ENCODE measurements at places on chromosomes 3 and 15.

DNA sequence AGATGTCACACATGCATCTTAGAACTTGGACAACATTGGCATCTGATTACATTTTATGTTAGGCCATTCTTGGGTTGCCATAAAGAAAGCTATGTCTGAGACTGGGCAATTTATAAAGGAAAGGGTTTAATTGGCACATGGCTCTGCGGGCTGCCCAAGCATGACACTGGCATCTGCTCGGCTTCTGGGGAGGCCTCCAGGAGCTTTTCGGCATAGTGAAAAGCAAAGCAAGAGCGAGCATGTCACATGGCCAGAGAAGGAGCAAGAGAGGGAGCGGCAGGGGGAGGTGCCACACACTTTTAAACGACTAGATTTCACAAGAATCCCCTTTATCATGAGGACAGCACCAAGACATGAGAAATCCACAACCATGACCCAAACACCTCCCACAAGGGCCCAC is 11.3 kb downstream of the RYR3 start:
- DNase-seq = no peak

- no peak for DNase-seq
These were observed 105.1 kb downstream of the ZMAT3 start for GRCh38 chr3:178966299-178967176.

DNA sequence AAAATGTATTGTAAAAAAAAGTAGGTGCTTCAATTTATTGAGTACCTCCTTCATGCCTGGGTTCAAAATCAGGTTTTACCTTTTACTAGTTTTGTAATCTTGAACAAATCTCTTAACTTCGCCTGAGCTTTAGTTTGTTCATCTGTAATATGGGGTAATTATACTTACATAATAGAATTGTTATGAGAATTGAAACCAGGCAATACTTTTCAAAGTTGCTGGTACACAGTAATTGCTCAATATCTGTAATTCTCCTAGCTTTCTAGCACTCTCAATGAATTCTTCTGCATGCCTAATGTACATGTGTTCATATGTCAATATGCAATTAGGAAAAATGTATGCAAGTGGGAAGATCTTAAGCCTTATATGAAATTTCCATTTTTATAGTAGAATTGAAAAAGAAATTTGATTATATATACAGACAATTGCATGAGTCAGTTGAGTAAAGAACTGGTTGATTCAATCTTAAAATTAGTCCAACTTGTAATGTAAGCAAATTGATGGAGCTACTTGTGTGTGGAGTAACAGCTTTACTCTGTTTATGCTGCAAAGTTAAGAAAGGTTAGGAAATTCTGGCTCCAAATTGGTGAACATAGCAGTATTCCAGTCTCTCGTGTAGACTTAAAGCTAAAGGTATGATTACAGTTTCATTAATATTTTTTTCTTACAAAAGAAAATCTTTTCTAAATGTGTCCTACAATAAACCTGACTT is 4.1 kb downstream of the TNFSF10 start:
- no peak for DNase-seq

DNA sequence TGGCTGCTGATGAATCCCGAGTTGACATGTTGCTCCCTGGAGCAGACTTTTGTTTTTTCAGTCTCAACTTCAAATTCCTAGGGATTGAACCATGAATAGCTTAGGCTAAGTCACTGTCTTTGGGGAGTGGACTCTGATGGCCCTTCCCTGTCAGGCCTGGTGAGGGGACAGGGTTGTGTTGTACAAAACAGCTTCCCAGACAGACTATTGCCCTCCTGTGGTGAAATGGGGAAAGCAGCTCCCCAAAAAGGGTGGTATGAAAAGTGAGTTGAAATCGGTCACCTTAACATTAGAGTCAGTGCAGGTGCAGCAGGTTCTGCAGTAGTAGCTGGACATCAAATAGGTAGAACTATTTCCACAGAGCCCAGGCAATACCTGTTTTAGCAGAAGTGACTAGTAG is 775.6 kb downstream of the ROBO2 start:
- DNase-seq = no peak

DNA sequence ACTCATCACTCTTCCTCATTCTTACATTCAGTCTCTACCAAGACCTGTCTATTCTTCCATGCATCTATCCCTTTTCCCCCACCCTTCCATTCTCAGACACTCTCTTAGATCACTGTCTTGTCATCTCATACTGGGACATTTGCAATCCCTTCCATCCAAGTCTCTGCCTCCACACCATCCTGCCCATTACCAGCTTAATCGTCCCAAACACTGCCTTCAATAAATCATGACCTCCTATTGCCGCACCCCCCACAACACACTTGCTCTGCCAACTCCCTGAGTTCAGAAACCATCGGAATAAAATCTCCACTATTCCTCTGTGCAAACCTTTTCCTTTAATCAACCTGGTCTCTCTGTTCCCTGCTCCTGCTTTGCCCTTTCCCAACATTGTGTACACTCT is 18.9 kb downstream of the MYH15 start:
- DNase-seq = no peak

DNA sequence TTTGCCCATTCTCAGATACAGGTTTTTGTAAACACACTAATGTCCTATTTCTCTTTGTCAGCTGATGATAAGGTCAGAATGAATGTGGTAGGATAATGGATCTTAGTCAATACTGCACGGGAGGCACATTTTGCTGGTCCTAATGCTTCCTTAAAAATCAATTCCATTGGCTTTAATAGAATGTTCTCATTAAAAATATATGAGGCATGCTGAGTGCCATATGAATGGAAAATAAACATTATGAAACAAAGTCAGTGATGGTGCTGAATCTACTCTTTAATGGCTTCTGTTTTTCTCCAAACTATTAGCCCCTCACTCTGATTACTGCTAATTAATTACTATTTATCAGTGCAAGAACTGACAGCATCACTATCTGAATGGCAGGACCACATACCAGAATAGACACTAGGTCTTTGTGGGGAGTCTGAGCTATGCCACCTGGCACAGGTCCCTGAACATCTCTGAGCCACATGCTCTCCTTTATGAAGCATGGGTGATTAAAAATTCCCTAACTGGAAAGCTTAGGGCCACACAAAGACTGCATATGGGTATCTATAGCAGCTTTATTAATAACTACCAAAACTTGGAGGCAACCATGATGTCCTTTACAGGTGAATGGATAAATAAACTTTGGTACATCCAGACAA is 278.9 kb downstream of the MEX3B start:
- DNase-seq = no peak

- no peak for DNase-seq
These were observed 145.0 kb upstream of the ZBTB20 start for GRCh38 chr3:115292131-115292530.

GRCh38 chr3:132569580-132569979 is 27.5 kb upstream of the ACKR4 start:
- DNase-seq = no peak

DNA sequence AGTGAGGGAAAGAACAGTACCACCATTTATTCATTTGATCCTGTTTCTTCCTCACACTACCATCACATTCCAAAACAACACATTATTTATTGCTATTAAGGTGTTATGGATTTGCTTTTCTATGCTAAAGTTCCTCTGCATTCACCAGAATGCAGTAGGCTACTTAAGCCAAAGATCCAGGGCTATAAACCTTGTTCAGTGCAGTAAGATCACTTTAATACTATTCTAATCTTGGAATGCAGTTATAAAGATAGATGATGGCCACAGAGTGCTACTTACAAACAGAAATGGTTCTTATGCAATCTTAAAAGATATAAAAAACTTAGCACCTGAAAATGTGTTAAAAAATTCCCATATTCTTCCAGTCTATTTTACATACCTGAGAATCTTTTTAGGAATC is 107.5 kb upstream of the TSPAN3 start:
- DNase-seq = no peak

GRCh38 chr3:52490035-52490938 is 4.9 kb upstream of the STAB1 start:
- no peak for DNase-seq

- DNase-seq = no peak
These were observed 72.7 kb downstream of the DNAJB8 start for GRCh38 chr3:128394033-128394432.

- no peak for DNase-seq
These were observed 3.7 kb upstream of the SLC9C1 start for GRCh38 chr3:112297714-112298113.

- no peak for DNase-seq
These were observed 35.5 kb upstream of the CHMP2B start for GRCh38 chr3:87191641-87192040.

DNA sequence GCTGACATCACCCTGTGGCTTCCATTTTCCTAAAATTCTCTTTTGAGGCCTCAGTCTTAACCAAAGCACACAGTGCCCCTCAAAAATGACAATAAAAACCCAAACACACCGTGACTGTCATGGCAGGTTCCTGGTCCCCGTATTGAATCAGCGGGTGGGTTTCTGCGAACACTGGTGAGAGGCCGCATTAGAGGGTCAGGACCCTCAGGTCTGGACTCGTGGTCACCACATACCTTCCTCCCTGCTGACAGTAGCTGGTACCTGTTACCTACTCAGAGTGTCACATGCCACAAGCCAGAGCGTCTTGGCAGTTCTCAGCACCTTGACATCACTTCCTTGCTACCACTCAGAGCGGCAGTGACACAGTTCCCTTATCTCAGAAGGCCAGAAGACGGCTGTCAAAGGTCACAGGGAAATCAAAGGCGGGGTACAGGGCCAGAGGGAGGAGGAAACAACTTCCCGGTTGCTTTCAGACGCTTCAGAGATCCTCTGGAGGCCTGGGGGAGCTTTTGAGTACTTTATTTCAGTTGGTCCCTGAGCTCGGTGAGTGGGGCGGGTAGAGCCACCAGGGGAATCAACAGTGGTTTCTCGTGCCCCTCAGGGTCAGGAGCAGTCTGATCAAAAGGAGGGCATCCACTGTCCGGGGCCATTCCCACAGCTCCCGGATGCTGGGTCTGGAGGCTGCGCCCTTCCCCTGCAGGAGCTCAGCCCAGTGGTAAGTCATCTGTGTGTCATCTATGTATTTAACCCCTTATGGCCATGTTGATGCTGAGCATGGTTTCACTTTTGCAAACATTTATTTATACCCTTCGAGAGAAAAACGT is at the start of the genes CCR5AS and CCRL2:
CCR5AS (minus strand) TSS at position 279 of the 824 bp plus-strand sequence.
CCRL2 (plus strand) TSS at position 472 of the 824 bp plus-strand sequence. CDS start 821 bp downstream, outside the sequence.
- peak; percentile 32 for DNase-seq

DNA sequence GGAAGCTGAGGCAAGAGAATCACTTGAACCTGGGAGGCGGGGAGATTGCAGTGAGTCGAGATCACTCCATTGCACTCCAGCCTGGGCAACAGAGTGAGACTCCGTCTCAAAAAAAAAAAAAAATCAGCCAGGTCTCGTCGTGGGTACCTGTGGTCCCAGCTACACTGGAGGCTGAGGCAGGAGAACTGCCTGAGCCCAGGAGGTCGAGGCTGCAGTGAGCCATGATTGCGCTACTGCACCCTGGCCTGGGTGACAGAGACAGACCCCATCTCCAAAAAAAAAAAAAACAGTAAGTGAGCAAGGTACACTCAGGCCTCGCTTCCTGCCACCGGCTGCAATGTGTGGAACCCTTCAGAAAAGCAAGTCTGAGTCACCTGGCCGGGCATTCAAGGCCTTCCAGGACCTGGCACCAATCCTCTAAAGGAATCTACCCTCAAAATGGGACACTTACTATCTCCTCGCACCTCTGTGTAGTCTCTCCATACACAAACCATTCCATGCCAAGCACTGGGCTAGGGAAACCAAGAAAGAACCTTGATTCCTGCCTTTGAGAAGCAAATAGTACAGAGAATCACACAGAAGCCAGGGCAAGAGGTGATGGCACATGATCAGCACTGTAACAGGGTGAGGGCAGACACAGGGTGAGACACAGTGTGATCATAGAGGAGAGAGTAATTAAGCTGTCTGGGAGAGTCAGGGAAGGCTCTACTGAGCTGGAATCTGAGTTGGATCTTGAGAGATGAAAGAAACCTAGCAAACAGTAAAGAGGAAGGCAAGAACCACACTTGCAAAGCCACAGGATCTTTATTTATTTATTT is 9.7 kb downstream of the SCAMP2 start:
- no peak for DNase-seq

DNA sequence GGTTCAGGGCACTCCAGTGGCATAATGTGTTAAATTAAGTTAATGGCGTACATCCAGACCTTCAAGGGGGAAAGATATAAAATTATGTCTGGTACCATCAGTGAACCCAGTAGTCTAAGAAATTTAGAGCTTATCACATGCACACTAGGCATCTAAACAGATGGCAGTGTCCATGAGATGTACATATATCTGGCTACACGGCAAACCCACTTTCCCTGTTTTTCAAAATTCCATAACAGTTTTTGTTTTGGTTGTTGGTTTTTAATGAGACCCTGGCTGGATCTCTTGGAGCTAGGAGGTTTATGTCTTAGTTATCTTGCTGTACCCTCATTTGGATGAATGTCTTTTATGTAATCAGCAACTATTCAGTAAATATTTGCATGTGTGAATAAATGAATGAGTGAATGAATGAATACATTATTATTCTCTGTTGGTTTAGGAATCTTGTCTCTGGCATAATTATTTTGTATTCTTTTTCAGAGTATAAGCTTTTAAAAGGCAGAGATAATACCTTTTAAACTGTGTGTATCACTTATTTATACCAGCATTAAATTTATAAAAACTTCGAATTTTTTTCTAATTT is 3.1 kb upstream of the UTS2B start:
- DNase-seq = no peak

DNA sequence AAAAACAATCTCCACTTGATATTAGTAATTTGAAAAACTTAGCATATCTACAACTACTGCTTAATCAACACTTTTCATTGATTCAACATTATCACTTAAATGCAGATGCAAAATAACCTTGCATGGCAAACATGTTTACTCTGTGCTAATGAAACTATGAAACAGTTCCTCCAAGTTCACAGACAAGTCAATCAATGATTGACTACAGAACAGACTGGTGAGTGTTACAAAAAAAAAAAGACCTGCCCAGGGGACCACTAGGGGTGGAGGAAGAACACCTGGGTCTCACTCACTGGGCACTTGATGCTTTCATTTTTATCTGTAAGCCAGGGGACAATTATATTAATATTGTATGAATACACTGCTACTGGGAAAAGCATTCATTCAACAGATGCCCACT is 4.3 kb upstream of the NR2C2 start:
- no peak for DNase-seq

- no peak for DNase-seq
These were observed 40.5 kb downstream of the SCN5A start for GRCh38 chr3:38608961-38609360.

DNA sequence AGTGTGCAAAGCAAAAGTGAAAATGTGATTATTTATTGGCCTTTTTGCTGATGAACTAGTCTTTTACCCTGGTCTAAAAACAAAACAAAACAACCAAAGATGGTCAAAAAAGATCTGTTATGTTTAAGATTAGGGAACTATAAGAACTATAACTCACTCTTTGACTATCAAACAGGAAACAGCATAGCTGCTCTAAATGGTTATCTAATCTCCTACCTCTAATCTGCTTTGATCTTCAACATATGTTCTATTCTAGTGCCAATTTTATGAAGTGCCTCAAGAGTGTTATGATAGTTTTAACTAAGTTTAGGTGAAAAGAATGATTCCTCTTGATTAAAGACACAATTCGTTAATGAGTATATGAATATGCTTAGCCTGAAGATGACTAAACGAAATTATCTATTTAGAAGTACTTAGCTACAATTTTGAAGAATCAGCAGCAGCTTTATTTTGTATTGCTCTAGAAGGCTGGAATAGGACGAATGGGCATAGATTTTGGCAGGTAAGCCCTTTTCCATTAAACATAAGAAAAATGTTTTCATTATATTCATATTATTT is 46.0 kb downstream of the SETD2 start:
- DNase-seq = no peak

- no peak for DNase-seq
These were observed 31.0 kb upstream of the ATOSA start for GRCh38 chr15:52710050-52710707.
